Fibroblast of villous mesenchyme (primary cell): ENCODE measurements at places on chromosomes 1 and 21. TPM values are rescaled to one million over a fixed set of nuclear protein-coding genes. Genes with fewer than 3 reads are reported as not detected.

The OLIG1 gene
- not detected in 2 replicates for total RNA-seq

The DNAJC11 gene
- total RNA-seq, result 30.3 and 38.9 TPM in 2 replicates

The CELA2A gene
- not detected in 2 replicates for total RNA-seq

The LCE3B gene
- total RNA-seq, result not detected in 2 replicates

The LAD1 gene
- total RNA-seq, result not detected in 2 replicates

The ZNF672 gene
- total RNA-seq, result 17.7 and 19.4 TPM in 2 replicates

The ZNF683 gene
- total RNA-seq, result not detected in 2 replicates

The TDRD5 gene
- not detected in 2 replicates for total RNA-seq

The FCAMR gene
- not detected in 2 replicates for total RNA-seq

The ACTL8 gene
- total RNA-seq, result not detected in 2 replicates

The KRTAP19-8 gene
- not detected in 2 replicates for total RNA-seq

The BMP8A gene
- 0.97 and 1.7 TPM in 2 replicates for total RNA-seq

The AIRE gene
- under 0.01 TPM in 1 of 2 replicates, not detected in the other for total RNA-seq

The FCN3 gene
- total RNA-seq, result not detected in 2 replicates
